ENCODE measurements at places on chromosomes 12 and 14. TPM values are rescaled to one million over a fixed set of nuclear protein-coding genes. Genes with fewer than 3 reads are reported as not detected.

The ANO4 gene
- not detected for total RNA-seq

The CPNE8 gene
- 4.6 TPM for total RNA-seq

GRCh38 chr14:36478782-36479181, 41.2 kb downstream of the NKX2-1 start:
- no peak for DNase-seq

- DNase-seq = no peak
These were observed 32.2 kb downstream of the BRAP start for GRCh38 chr12:111653596-111653995.
